ENCODE measurements at places on chromosomes 2 and 18.
A peak's percentile ranks its signal among the peaks of the same experiment; 100 is the strongest.

- no peak for DNase-seq
Observed at GRCh38 chr18:13643261-13643751, 83.1 kb downstream of the FAM210A start.

DNA sequence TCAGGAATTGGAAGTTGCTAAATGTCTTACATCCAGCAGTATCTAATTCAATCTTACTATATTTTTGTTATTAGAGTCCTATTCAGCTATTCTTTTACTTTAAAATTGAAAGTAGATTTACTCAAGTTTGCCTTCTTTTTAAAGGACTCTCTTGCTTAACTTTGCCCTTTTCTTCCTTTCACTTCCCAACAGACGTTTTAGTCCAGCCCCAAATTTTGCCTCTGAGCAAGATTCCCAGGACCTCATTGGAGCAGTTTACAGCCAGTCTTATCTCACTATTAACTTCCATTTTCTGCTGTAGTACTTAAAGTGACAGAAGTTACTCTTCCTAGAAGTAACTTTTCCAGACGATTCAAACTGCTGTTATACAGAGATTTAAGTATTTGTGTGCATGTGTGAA lies 1.7 kb upstream of the PRKD3 start:
- peak; percentile 85 for DNase-seq

- no peak for DNase-seq
Observed at GRCh38 chr18:74682141-74682990, 84.7 kb downstream of the ZNF407 start.

DNA sequence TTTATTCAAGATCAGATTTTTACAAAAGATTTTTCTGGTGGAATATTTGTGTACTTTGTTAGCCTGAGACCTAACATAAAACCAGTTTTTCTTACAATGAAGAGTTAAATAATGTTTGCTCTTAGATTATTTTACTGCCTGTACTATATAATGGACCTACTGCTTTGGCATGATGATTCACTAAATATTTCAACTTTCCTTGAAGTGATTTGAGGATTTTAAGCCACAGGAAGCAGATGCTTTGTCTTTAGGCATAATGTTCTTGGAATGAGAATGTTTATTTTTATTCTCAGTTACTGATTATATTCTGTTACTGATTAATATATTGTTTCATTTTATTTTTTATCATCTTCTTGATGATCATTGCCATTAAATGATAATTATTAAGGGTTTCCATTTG lies 175.3 kb upstream of the LRP1B start:
- no peak for DNase-seq

- no peak for DNase-seq
Observed at GRCh38 chr2:160239436-160239835, 39.4 kb upstream of the ITGB6 start.

GRCh38 chr2:27070653-27071276 lies 689 bp downstream of the OST4 start:
- DNase-seq = no peak

DNA sequence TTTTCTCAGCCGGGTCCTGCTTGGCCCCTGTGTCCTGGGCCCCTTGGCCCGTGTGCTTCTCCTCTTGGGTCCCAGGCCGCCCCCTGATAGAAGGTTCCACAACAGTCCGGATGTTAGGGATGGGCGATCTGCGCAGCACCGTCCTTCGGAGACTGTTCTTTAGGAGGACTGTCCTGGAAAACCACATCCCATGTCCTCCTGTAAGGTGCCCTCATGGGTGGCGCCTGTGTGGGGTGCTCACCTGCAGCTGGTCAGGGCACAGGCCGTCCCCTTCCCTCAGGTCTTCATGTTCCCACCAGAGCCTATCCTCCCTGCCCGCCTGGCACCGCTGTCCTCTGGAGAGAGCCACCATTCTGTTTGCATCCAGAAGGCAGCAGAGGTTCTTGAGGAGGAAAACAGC lies 50.0 kb downstream of the CTDP1 start:
- no peak for DNase-seq

DNA sequence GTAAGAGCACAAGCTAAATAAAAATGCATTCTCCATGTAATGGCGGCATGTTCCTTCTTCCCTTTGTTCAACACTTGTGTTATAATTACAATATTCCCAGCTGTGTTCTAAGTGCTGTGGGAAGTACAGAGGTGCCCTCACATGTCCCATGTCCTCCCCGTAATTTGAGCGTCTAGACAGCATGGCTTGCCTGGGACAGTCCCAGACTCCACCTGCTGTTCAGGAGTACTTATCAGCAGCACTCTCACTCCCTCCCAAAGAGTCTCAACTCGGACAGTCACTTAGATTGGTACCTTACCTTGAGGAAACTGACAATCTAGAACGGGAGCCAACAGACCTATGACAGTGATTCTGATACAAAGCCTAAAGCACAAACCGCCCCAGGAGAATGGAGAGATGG lies 370.5 kb downstream of the EIPR1 start:
- DNase-seq = no peak

DNA sequence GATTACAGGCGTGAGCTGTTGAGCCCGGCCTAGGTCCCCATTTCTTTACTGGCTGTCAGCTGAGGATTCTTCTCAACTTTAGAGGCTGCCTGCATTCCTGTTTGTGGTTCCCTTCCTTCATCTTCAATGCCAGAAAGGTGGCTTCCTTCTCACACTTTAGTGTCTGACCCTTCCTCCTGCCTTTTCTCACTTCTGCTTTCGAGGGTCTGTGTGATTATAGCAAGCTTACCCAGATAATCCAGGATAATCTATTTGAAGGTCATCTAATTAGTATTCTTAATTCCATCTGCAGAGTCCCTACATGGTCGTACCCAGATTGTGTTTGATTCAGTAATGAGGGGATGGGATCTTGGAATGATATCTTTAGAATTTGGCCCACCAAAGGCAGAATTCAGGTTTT lies 157.4 kb downstream of the TANC1 start:
- no peak for DNase-seq

DNA sequence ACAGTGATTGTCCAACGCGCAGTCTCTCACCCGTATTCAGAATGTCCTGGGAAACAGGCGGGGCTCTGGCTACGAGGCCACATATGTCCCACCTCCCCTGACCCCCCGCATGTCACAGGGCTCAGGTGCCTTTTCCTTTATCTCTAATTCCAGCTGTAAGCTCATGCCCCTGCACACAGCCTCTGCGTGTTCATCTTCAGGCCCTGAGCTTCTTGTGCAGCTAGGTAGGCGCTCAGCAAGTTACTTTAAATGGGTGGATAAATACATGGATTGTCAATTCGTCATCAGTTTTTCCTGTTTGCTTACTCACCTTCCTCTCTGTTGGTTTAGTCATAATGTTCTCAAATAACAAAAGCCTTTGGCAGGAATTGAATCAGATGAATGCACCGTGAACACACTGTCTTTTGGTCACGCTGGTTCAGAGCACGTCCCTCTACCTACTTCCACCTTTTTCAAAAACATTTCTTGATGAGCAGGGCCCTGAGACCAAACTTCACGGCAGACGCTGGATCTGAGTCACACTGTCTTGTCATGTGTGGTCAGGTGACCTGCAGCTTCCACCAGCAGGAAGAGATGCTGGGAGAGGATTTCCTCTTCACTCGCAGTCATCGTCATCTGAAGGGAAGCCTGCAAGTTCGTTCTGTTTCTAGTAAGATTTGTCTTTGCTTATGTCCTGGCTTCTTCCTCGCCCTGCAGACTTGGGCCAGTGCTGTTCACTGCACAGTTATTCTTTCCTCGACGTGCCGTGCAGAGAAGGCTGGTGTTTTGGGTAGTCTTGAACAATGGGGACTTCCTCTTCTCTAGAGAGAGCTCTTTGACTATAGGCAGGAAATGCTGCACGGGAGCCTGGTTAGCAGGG lies 138.1 kb downstream of the PTGR3 start:
- DNase-seq = peak; percentile 43

Data from fibroblast of gingiva (primary cell).